COR-L47 (cell line): ENCODE measurements at places on chromosomes 16 and 17.

- no peak for DNase-seq
Observed at GRCh38 chr16:25370541-25370940, 112.9 kb upstream of the ZKSCAN2 start.

DNA sequence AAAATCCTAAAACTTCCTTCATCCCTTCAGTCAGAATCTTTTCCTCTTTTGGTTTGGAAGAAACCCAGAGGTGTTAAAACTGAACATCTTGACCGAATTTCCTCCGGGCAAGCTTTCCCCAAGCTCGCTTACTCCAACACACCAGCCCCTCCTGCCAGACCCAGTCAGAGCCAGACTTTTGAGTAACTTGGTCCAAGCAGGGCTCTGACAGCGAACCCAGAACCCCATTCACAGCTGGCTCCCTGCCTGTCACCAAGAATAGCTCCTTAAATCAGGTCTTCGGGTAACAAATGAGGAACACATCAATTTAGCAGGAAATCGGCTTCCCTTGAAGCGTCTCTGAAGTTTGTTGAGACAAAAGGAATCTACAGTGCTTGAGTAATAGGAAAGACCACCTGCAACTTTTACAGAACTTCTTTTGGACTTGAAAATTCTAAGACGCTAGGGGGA lies 27.3 kb downstream of the GAS7 start:
- no peak for DNase-seq

DNA sequence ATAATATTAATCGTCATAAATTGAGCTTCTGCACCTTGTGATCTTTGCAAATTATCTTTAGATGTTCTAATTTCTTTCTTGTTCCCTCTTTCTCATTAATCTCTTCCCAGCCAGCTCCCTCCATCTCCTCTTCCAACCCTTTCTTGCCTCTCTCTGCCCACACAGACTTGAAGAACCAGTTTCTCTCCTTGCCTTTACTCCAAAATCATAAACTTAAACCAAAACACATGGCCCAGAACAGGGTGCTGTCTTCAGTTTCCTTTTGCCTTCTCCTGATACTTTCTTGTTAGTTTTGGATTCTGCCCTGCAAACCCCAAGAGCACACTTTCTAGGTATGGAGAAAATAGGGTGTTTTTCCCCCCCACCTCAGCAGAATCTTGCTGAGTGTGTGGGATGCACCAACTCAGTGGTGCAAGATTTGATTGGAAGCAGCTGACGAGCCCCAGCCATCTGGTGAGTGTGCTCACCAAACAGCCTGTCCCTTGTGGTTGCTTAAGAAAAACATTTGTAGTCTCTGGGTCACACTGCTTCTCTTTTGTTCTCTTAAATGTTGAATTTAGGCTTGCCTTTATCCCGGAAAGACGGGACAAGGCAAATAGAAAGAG lies 175.8 kb upstream of the MAF start:
- no peak for DNase-seq

- DNase-seq, result peak; percentile 88
Observed at GRCh38 chr16:78551487-78552085, 452.1 kb downstream of the WWOX start.

GRCh38 chr17:79341222-79341780 lies 266.7 kb downstream of the ENGASE start:
- DNase-seq, result no peak

DNA sequence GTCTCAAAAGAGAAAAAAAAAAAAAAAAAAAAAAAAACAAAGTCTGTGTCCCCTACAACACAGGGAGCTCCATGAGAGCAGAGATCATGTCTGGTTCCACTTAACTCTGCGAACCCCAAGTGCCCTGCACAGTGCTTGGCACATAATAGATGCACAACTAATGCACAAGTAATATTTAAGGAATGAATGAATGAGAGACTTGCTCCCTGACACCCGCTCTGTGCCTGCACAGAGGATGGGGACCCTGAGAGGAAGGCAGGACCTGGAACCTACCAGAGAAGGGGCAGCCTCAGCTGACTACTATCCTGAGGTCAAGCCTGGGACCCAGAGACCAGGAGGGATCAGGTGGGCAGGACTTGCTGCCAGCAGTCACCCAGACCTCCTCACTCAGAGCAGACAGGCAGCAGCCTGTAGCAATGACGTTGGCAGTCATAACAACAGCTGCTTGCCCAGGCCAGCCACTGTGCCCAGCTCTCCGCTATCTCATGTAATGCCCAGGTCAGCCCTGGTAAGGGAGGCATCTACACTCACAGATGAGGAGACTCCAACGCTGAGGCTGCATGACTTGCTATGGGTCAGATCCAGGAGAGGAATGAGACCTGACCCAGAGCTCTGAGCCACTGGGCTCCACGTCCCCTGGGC lies 2.9 kb downstream of the MYO15A start:
- no peak for DNase-seq

GRCh38 chr17:57708410-57708809 lies 36.7 kb downstream of the CCDC182 start:
- DNase-seq, result no peak

DNA sequence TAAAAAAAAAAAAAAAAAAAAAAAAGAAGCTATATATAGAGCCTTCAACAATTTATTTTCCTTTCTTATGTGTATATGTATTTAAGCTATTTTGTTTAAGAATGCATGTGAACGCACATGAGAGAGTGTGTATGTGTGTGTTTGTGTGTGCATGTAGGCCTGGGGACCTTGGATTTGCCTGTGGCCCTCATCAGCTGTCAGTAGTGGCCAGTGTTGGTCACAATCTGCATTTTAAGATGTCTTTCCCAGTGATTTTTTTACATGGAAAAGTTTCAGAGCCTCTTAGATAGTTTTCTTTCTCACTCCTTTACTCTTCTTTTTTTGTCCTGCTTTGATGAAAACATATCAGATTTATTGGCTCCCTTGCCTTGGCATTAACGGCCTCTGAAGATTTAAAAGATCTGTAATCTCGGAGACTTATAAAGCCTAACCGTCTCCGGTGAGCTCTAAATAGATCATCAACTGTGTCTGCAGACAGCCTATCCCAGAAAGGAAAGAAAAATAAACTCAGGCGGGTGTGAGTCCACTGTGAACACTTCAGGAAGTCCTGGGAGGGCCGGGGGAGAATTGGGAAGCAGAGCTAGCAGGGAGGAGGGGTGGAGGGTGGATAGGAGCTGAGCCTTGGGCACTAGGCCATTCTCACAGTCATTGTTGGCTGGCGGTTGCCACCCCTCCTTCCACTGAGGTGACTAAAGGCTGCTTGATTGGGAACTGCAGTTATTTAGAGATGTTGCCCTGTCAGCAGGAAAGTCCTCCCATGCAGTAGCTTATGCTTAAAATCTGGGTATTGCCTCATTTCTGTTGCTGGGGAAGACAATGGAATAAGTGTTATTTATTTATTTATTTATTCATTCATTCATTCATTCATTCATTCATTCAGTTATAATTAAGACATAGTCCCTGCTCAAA lies 86.8 kb downstream of the WWP2 start:
- DNase-seq, result no peak

- no peak for DNase-seq
Observed at GRCh38 chr17:14165616-14166015, 71.0 kb downstream of the CDRT15 start.
